ENCODE measurements at places on chromosomes 2 and 18. TPM values are rescaled to one million over a fixed set of nuclear protein-coding genes. Genes with fewer than 3 reads are reported as not detected.
A peak's percentile ranks its signal among the peaks of the same experiment; 100 is the strongest.

DNA sequence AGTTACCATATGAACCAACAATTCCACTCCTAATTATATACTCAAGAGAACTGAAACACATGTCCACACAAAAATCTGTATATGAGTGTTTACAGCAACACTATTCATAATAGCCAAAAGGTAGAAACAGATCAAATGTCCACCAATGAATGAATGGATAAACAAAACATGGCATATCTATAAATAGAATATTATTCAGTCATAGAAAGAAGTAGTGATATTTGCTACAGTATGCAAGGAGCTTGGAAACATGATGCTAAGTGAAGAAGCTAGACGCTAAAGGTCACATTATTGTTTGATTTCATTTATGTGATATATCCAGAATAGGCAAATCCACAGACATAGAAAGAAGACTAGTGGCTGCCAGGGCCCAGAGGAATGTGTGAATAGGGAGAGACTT, 92.0 kb downstream of the RTTN start:
- DNase-seq, result no peak

DNA sequence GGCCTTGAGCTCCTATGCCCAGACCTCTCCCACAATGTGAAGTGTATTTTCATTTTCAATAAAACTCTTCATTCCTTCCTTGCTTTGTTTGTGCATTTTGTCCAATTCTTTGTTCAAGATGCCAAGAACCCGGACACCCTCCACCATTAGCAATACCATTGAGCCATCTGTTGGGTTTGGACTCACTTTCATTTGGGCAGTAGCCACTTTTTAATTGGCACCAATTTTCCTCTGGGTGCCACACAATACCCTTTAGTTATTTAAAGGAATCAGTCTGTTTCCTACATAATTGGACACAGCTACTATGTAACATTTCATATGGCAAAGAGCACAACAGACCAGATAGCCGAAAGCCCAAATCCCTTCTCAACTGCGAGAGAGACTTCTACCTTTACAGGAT, 22.5 kb upstream of the SLC35G4 start:
- DNase-seq, result no peak

- DNase-seq, result peak; percentile 8
Observed at GRCh38 chr2:217166241-217166850, 306.5 kb upstream of the TNP1 start.

DNA sequence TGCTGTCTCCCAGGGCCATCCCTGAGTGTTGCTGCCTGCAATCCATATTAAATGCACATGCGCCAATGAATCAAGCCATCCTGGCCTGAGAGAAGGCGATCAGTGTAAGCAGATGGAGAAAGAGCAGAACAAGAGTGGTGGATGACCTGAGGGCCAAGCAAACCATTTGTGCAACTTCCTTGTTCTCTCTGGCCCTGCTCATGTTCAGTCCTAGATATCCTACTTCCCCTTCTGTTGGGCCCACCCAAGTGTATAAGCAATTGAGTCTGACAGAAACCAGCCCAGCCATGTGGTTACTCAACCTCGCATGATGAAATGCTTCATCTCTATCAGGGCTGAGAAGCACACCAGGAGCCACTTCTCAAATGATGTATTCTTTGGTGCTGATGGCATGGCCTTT, 383.1 kb upstream of the ID2 start:
- no peak for DNase-seq

DNA sequence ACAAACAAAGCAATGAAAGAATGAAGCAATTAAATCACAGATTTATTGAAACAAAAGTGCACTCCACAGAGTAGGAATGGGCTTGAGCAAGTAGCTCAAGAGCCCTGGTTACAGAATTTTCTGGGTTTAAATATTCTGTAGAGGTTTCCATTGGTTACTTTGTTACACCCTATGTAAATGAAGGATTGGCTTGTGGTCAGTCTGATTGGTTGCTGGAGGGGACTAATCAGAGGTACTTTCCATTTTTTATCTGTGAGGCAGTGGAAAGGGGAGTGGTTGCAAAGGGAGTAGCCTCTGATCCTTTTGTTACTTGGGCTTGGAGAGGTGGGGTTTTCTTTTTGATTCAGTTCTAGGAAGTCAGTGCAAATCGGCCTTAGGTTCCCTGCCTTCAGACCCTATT, 253.3 kb downstream of the ARL6IP6 start:
- DNase-seq, result no peak

- DNase-seq, result no peak
Observed at GRCh38 chr18:55576001-55576400, 12.0 kb downstream of the TCF4 start.

DNA sequence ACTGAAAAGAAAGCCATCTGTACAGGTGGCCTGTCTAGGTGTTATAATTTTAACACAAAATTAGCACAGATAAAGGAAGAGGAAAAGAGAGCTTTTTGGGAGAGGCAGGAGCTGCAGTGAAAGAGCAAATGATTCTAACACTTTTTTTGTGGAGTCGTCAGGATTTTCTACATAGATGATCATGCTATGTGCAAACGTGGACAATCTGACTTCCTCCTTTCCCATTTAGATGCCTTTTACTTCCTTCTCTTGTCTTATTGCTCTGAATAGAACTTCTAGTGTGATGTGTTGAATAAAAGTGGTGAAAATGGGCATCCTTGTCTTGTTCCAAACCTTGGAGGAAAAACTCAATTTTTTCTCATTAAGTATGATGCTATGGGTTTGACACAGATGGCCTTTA, 334.5 kb downstream of the NBAS start:
- no peak for DNase-seq

DNA sequence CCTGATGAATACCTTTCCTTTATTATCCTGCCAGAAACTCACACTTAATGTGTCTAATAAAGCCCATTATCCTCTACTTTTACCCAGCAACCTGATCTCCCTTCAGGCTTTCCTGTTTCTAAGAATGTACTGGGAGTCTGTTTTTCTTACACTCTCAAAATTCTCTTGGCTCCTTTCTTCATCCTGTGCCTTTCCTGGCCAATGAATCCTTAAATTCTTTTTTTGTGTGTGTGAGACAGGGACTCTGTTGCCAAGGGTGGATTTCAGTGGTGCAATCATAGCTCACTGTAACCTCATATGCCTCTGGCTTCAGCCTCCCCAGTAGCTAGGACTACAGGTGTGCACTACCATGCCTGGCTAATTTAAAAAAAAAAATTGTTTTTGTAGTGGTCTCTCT, 72.7 kb downstream of the MAP2 start:
- peak; percentile 65 for DNase-seq

DNA sequence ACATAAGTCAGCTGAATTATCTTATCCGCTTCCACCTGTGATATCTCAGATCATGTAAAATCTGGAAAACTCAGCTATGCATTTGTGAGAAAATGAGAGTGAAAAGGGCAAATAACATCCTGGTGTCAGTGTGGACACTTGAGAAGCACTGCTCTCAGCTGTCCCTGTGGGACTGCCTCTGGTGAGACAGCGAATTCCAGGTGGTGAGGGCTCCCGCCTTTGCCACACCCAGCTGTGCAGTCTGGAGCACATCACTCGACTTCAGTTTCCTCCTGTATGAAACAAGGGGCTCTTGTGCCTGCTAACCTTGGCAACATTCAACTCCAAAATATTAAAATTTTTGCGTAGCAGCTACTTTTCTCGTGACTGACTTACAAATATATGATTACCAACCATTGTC, 194.9 kb upstream of the BOD1L2 start:
- no peak for DNase-seq

DNA sequence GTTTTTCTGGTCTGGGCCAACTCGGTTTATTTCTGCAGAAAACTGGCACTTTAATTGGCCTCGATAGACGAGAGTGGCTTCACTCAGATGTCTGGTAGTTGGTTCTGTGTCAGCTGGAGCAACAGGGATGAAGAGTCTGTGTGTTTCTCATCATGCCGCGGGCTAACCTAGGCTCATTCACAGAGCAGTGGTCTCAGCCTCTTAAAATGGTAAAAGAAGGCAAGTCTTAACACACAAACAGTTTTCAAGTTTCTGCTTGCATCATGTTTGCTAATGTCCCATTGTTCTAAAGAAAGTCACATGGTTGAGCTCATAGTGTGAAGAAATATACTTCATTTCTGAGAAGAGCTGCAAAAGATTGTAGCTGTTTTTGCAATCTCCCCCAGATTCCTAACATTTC, 37.5 kb upstream of the ANXA4 start:
- no peak for DNase-seq

DNA sequence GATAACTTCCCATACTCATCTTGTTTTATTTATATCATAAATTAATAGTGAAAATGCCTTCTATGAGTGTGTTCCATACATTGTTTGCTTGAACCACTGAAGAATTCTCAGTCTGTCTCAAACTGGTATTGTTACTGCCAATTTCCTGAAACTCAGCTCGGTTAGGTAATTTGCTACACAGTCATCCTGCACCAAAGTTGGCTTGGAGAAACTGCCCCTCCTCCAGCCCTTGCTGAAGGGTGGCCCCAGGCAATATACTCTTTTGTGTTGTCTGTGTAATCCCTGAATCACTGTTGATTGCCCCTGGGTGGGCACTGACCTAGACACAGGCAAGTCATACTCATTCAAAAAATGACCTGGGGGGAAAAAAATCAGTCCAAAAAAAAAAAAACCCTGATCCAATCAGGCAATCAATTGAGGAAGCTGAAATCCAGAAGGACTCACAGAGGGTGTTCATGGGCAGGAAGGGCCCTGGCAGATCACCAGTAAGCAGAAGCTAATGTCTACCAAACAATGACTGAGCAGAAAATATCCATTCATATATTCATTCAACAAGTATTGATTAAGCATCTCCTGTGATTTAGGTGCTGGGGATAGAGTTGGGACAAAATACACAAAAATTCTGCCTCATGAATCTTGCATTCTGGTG, 3.8 kb upstream of the SESTD1 start:
- DNase-seq, result peak; percentile 27

DNA sequence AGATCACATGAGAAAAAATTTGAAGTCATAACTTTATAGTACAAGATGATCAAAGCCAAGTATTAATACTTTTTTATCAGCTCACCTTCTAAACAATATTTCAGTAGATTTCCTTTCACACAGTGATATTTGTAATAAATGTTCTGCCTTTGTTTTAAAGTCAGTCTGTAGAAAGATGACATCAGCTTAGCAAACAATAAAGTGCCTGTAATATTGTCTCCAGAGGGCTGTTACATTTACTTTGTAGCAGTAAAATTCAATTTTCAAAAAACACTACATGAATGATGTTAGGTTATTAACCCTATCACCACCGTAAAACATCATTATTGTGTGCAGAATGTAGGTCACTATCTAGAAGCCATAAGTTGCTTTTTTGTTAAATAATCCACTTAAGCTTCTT, 49.6 kb downstream of the ZEB2 start:
- no peak for DNase-seq

- DNase-seq, result no peak
Observed at GRCh38 chr2:122447237-122447636, 691.8 kb downstream of the TSN start.

DNA sequence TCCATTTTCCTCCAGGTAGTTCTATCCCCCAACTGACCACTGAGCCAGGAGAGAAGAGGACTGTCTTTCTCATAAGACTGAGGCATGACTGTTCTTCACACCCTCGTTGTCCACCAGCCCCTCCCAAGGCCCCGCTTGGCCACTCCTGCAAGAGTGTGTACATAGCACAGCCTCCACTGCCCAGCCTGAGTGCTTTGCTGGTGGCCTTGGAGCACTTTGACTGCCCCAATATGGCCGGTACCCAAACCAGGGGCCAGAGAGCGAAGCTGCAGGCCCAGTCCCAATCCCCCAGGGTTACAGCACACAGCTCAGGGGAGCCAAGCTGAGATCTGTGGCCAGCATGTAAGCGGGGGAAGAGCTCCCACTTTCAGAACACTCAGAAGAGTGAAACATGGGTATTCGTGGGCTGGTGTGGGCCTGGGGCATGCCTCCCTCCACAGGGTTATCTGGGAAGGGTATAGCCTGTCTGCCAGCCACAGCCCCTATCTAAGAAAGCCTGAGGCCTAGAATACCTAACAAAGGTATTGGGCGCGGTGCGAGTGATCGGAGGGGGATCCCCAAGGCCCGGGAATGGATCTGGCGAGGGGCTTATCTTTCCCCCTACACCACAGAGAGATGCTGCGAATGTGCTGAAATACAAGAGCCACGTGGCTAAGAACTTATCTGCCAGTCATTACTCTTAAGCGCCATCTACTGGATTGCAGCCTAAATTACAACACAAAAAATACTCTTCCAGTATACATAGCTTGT, 163.8 kb downstream of the WDPCP start:
- no peak for DNase-seq

DNA sequence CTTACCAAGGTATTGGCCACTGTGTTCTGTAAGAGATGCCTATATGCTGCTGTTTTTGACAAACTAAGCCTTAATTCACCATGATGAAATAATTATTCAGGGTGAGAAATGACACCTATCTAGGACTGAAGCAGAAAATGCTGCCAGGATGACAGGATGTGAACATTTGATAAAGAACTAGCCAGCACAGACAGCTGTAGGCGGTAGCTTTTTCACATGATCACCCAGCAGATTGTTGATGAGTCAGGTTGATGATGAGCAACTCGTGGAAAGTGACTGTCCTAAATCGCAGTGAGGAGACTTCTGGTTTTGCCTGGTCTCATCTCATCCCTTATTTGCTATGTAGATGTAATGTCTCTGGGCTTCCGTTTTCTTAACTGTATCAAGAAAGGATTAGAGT, 144.1 kb downstream of the PRPF40A start:
- DNase-seq, result no peak

DNA sequence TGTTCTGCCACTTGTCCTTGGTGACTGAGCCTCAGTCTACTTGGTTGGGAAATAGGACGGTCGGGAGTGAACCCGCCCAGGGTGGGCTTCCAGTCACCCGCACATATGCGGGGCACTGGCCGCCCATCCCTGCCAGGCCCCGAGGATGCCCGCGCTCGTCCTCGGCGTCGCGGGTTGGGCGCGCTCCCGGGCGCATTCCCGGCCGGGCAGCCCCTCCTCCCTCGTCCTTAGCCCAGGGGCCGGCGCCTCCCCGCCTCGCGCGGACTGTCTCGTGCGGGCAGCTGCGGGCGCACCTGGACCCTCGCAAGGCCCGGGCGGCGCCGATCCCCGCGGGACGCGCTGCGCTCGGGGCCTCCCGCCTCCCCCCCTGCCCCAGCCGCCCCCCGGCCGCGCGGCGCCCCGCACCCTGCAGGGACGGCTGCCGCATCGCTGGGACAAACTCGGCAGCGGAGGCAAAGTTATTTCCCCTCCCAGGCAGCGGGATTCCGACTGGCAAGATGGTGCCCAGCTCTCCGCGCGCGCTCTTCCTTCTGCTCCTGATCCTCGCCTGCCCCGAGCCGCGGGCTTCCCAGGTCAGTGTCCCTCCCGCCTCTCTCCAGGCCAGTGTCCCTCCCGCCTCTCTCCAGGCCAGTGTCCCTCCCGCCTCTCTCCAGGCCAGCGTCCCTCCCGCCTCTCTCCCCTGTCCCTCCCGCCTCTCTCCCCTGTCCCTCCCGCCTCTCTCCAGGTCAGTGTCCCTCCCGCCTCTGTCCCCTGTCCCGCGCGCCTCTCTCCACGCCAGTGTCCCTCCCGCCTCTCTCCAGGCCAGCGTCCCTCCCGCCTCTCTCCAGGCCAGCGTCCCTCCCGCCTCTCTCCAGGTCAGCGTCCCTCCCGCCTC, at the start of gene FBLN7:
TSS of gene FBLN7 (plus strand) at position 227 of the 874 bp plus-strand sequence. CDS start at position 498, 271 bp downstream.
- DNase-seq, result no peak

Gene ANKRD29
- 0.46 TPM for total RNA-seq

Gene SH3RF3
- total RNA-seq, result 7.4 TPM

Gene TTN
- 2.7 TPM for total RNA-seq

Gene UGT1A4
- not detected for total RNA-seq

Gene LRATD1
- total RNA-seq, result 0.04 TPM

Gene NT5C1B
- total RNA-seq, result not detected

Gene CNTNAP5
- not detected for total RNA-seq

Gene MFSD6
- total RNA-seq, result 1.2 TPM

Gene COMMD1
- 42.3 TPM for total RNA-seq

Gene NDC80
- 24.3 TPM for total RNA-seq

Gene CIDEA
- total RNA-seq, result 0.20 TPM

Gene SRD5A2
- not detected for total RNA-seq

Gene GAD1
- 0.13 TPM for total RNA-seq

Data from pulmonary artery endothelial cell (primary cell).